ENCODE measurements at places on chromosomes 7 and 10.

DNA sequence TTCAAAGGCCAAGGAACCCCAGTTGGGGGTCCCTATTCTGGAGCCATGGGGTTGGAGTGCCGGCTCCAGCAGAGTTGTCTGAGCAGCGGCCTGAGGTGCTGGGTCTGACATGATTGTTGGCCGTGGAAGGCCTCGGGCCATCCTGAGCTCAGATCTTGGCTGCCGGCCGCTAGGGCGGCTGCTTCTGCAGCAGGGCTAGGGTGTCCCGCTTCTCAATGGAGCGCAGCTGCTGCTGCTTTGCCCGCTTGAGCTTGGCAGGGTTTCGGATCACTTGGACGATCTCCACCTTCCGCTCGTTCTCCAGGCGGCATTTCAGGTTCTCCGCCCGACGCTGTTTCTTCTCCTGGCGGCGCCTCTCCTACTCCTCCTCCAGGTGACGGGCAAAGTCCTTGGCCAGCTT, 171.1 kb downstream of the HIBADH start:
- no peak for DNase-seq

- DNase-seq: no peak
Observed at GRCh38 chr7:92708111-92709042, 118.2 kb upstream of the FAM133B start.

- no peak for DNase-seq
Observed at GRCh38 chr10:131933016-131933695, 32.3 kb downstream of the PPP2R2D start.

DNA sequence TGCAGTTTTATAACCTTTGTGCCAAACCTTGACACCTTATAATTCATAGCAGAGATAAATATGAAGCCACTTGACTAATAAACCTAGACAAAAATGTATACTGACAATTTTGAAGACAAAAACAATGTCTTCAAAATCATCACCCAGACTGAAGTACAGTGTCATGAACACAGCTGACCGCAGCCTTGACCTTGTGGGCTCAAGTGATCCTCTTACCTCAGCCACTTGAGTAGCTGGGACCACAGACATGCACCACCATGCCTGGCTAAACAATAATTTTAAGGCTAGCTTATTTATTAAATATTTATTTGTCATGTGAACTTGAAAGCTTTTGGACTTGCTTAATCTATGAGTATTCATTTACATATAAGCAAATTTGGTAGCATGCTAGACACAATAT, 24.3 kb downstream of the IL6 start:
- no peak for DNase-seq

DNA sequence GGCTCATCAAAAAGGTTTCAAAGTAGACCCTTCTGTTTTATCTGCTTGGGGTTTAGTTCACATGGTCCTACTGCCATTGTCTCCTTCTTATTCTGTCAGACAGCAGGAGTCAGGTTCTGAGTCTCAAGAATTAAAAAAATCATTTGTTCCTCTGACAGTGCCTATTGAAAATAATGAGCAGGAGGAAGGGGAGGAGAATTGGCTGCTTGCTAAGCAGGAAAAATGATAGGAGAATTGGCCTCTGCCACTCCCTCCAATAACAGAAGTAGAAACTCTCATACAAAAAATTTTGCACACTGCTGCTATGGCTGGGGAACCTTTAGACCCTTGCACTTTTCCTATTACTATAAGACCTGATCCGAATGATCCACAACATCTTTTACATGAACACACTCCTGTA, 35.7 kb downstream of the OR13A1 start:
- DNase-seq: no peak

DNA sequence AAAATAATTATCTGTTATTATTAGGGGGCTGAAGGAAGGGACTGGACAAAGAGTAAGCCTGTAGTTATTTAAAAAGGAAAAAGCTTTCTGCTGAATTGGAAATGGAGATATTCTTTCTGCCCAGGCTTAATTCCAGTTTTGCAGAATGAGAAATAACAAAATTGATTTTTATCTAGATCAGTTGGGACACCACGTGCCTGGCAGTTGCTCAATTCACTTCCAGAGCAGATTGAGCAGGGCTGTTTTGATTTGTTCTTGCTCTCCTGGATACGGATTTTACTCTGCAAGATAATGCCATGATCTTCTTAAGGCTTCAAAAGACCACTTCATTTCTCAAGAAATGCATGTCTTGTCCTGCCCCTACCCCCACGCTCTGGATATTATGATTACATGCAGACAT, 524.3 kb downstream of the TCERG1L start:
- no peak for DNase-seq

GRCh38 chr7:21850531-21851285, 95.0 kb downstream of the CDCA7L start:
- DNase-seq: no peak

DNA sequence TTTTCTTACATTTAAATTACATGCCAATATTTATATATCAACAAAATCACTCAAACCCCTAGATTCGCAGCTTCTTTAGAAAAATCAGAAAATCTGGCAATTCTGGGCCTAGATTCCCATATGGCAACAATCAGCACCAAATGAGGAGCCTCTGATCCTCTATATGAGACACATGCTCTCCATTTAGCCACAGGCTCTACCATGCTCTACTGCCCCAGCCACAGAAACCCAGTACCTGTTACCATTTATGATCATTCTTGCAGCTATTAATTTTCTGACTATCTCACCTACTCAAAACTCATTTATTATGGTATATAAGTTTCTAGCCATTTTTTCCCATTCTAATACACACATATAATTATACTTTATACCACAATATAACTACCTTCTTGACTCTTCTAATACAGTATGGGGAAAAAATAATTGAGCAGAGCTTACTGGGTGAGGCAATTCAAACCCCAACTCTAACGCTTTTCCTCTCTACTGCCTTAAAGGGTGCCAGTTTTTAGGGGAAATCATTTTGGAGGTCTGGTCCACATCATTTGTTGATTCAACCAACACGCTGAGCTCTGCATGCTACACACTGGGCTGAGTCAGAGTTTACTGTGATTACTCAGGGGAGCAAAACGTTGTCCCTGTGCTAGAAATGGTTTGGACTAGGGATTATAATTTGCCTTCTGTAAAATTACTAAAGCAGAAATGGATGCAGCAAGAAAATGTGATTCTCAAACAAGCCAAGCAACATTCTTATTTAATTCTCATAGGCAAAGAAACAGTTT, 11.6 kb downstream of the PDLIM1 start:
- DNase-seq: no peak

DNA sequence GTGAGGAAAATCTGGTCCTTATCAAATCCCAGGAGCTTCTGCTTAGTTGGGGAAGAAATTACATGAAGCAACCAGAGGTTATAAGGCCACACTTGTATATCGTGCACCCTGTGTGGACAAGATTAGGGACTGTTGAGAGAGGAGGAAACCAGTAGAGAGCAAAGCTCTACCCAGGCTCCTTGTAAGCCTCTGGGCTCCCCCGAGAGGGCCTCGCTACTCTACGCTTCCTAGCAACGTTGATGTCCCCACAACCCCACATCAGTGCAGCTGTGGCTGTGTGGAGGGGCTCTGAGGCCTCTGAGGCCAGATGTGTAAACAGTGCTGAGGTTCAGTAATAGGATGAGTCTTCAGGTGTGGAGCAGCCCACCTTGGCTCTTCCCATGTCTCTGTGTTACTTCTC, 16.0 kb downstream of the HIF1AN start:
- no peak for DNase-seq

DNA sequence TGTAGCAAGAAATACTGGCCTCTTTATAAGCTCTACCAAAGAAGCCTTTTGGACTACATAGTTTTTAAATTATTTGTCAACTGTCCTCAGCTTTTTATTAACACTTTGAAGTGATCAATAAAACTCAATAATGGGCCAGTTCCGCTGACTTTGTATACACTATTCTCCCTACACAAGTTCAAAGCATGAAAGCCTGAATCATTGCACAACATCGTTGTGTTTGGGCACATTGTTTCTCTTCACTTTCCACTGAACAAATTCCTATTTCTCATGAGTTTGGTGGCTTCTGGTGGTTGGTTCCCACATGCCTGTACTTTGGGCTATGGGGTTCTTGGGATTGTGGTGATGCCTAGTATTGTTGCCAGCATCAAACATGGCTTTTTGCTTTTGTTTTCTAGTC, 561.8 kb upstream of the LRRN3 start:
- no peak for DNase-seq

GRCh38 chr7:26052706-26053105, 99.3 kb upstream of the NFE2L3 start:
- DNase-seq: no peak
